ENCODE measurements at places on chromosomes 5 and 9.
A peak's percentile ranks its signal among the peaks of the same experiment; 100 is the strongest.

DNA sequence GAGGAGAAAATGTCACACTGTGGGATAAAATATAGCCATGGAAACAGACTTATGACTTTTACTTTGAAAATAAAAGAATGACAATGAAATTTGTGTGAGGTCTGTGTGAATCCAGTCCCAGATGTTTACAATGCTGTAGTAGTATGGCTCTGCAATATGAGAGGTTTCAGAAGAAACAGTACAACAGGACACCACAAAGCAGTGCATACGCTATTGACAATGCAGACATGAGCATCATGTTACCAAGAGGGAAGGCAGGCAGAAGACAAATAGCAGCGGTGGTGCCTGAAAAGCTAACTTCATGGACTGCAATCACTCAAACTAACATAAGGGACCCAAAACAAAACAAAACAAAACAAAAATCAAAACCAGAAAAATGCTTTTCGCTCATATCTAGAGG lies 1.8 kb downstream of the FGF10 start:
- DNase-seq = no peak

GRCh38 chr5:79795764-79796398 lies 106.2 kb downstream of the CMYA5 start:
- DNase-seq = no peak

DNA sequence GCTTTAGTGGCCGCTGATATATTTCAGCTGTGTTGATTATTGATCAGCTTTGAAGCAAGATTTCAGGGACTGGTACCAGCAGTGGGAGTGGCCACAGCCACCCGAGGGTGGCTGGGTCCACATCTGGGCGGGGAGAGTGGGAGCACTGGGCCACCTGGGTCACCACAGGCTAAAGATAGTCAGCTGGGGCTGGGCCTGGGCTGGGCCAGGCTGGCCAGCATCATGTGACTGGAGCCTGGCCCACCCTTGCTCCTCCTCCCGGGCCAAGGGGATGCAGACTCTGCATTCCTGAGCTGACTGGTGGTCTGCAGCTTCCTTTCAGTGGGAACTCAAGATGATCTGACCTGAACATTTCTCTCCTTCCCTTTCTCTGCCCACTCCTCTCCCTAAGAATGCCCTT lies 27.1 kb downstream of the LARP1 start:
- DNase-seq = no peak

DNA sequence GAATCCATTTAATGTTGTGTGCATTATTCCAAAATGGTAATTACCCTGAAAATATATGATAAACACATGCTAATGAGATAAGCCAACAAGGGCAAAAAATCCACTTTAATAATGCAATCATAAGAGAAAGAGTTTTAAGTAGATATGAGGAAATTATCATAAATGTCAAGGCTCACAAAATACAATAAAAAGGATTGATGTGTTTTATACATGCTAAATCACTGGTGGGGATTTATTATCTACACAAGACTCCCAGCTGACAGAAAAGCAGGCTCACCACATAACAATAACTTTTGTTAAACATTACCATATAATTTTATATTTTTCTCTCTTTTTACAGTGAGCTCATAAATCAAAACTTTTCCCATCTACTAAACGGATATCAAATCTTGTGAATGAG lies 306.2 kb upstream of the GRAMD2B start:
- DNase-seq = no peak

GRCh38 chr9:123629531-123629930 lies 273.5 kb downstream of the CRB2 start:
- no peak for DNase-seq

DNA sequence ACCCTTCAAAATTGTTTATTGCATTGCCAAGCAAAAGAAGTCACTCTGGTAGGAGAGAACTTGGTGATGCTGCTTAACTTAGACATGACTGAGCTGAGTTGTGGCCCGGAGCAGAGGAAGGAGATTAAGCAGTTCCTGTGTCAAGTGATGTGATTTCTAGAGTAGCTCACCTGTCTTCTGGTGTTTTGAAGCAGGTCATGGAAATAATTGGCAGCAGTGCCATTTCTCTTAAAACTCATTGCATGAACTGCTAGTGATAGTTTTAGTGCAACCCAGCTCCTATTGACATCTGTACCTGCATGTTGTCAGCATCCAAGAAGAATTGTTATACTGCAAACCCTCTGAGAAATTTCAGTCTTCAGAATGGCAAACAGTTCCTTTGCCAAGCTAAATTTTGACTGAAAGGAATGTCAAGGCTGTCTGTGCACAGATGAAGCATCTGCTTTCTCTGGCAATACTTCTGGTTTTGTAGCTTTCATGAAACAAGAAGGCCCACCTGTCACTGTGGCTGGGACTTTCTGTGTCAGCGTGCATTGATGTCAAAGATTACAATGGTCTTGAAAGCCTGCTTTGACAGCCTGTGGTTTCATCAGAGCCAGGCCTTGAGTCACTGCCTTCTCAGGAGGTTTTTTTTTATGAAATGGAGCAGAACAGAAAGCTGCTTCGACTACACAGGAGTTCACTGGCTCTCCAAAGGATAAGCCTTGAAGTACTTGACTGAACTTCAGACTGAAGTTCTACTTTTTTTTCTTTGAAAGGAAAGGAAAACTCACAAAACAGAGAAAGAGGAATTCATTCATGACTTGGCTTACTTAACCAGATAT lies 90.6 kb downstream of the RALGPS1 start:
- peak; percentile 71 for DNase-seq

- no peak for DNase-seq
Observed at GRCh38 chr5:21654556-21654955, 1198.6 kb downstream of the CDH12 start.

DNA sequence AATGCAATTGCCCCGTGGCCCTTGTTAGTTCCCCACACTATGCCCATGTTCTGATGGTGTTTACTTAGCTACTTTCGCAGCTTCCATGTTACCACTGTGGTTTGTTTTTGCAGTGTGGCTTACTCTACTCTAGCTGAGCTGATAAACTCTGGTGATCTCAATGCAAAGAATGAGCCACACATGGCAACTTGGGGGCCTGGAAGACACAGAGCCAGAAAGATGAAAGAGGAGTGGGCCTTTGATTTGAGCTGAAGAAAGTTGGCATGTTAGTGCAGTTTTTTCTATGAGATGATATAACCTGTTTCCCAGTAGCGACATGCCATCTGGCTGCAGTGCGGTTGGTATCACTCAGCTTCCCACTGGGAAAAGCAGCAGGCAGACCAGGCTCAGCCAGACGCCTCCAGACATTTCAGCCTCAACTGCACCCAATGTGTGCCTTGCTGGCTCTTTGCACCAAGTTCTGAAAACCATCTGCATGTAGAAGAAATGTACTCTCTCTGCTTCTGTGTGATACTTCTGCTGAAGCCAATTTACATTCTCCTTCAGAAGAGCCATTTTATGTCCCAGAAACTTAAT lies 329.4 kb downstream of the ARHGEF28 start:
- no peak for DNase-seq

DNA sequence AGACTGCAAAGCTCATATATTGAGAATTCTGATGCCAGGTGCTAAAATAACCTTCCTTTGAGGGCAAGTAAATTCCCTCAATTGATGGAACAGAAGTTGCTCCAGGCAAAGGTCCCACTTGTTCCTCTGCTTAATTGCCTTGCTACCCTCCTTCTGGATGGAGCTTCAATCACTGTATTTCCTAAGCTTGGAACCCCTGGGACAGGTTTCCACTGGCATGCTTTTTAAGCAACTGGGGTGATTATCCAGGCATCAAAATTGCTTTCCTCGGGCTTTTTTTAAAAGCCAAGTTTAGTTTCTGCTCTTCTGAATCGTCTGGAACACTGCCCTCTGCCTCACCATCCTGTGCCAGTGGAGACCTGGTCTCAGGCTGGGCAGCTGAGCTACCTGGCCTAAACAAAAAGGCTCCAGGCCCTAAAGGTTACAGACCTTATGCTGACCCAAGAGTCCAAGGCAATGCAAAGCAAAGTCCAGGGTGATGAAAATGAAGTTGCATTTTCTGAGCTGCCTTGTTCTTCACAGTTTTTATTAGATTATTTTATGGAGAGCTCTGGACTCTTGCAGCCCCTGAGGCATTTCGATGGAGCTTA lies 167.9 kb upstream of the CD180 start:
- no peak for DNase-seq

DNA sequence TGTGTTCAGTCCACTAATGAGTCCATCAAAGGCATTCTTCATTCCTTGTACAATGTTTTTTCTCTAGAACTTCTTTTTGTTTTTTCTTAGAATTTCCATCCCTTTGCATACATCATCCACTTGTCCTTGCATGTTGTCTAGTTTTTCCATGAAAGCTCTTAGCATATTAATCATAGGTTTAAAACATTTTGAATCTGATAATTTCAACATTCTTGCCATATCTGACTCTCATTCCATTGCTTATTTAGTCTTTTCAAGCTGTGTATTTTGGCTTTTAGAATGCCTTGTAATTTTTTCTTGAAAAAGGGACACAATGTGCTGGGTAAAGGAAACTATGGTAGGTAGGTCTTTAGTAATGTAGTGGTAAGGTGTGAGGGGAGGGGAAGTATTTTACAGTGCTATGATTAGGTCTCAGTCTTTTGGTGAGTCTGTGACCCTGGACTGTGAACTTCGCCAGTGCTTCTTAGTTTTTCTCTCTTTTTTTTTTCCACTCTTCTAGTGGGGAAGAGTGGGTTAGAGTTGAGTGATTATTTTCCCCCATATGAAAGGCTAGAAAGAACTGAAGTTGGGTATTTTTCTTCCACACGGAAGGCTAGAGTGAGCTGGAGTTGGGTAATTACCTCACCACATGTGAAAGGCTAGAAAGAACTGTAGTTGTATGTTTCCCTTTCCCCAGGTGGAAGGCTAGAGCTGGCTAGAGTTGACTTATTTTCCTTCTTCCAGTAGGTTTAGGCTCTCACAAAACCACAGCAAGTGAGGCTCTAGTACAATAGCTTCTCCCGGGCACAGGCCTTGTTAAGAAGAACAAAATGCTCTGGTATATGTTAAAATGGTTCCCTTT lies 172.1 kb downstream of the SNX18 start:
- DNase-seq = no peak

- no peak for DNase-seq
Observed at GRCh38 chr5:30676223-30676840, 517.2 kb upstream of the CDH6 start.

DNA sequence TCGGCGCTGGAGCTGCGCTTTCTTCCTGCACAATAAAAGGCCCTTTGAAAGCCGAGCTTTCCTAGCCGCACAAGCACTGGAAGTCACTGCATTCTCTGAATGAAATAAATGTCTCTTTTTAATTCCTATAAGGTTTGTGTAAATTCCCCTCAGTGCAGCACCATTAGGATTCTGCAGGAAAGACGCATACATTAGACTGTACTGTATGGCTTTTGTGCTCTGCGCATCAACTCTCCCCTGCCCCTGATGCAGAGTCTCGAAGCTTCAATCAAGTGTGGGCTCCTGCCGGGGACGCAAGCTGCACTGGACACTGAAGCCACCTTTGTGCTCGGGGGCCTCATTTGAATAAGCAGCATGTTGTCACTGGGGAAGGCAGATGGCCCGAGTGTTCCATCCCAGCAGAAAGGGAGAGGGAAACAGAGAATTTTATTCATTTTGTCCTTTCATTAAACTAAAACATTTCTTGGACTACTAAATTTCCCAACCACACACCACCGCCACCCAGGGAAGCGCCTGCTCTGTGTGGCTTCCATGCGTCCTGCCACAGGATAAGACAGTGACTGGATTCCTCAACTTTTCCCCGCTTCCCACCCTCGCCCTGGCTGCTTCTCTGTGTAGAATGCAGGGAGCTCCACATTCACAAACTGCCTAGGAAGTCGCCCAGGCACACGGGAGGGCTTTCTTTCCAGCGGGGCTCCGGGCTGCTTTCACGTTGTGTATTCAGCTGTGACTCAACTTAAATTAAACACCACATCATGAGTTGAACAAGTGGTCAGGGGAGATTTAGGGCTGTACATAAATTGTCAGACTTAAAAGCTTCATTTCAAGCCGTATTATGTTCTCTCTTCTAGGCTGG lies 635.4 kb downstream of the IRX1 start:
- no peak for DNase-seq

- DNase-seq = no peak
Observed at GRCh38 chr5:174624733-174625522, 99.5 kb upstream of the MSX2 start.

DNA sequence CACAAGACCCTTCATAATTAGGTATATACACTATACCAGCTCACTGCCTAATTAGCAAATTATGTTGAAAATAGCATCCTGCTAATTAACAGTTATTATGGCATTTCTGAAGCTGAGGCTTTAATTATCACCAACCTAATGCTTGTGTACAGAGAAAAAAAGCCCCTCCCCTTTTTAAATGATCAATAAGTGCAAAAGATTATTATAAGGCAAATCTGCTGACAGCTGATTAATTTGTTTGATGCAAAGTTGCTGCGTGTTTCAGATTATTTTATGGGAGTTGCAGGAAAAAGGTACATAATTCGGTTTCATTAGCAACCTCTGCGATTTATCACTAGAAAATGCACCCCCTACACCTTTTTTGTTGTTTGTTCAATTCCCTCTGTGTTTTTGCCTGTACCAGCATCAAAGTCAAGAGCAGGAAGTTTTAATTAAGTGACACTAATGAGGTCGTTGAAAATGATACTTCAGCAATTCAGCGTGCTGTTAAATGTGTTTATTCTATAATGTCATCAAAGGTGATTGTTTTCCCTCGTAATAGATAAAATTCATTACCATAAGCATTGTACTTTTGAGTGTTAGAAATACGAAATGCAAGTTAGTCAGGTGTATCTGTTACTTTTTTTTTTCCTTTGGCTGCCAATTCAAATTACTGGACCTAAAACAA lies 170.0 kb downstream of the EBF1 start:
- DNase-seq = no peak

DNA sequence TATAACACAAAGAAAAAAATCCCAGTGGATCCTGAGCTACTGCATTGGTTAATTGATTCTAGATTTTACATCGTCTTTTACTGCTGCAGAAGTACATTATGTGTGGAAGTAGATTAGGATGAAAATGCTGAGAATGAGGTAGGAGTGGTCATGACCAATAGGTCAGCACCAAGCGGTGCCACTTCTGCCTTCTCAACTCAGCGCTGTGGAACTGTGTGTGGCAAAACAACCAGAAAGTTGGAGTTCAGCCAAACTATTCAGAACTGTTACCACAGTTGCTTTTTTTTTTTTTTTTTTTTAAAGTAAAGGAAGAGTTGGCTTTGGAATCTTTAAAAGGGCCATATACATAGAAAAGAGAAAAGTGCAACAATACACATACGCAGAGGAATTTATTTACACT lies 24.2 kb downstream of the POU5F2 start:
- no peak for DNase-seq

GRCh38 chr5:117082977-117083376 lies 508.4 kb upstream of the SEMA6A start:
- no peak for DNase-seq

DNA sequence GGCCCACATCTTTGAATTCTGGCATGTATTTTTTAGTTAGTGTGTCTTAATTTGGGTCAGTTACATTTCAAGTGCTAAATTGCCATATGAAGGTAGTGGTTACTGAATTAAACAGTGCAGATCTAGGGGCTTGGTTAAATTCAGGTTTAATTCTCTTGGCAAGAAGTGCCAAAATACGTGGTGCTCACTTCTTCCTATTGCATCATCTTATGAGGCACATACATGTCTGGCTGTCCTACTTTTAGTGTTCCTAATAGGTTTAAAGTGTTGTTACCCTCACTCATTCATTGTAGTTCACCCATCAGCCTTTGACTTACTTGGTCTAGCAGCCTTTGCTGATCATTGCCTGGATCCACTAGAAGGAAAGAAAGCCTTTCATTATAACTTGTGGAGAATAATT lies 59.5 kb downstream of the RPS6 start:
- DNase-seq = no peak

GRCh38 chr9:132732326-132733259 lies 62.3 kb downstream of the GTF3C4 start:
- no peak for DNase-seq

Data from stimulated activated naive CD4-positive, alpha-beta T cell treated with Interleukin-2 at 50 U/mL for 16 hours (primary cell).